ENCODE measurements at places on chromosomes 2 and 18. TPM values are rescaled to one million over a fixed set of nuclear protein-coding genes. Genes with fewer than 3 reads are reported as not detected.
A peak's percentile ranks its signal among the peaks of the same experiment; 100 is the strongest.

DNA sequence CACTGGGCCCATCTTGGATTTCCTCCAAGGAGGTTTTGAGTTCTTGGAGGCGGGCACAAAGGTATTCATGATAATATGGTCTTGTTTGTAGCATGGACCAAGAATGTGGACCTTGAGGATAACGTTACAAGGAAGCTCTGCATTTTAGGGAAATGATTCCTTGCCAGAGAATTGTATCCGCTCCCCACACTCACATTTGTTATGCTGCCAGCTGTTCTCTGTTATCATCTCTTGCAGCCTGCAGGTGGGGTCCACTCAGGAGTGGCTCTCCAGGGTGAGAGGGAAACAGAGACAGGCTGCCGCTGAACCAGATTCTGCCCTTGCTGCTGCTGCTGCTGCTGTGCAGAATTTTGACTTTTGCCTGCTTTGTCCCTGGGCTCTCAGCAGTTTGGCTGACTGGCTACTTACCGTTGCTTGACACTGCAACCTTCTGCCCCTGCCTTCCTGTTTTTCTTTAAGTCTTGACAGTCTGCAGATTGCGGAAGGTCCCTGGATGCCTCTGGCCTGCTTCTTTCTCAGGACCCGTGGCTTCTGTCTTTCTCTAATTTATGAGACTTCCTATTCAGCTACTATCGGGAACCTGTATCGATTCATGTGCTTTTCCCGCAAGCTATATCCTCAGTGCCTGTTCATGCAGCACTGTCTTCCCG lies 122.3 kb upstream of the DOCK10 start:
- no peak for DNase-seq

Gene UGT1A10
- total RNA-seq = not detected

Gene EFHD1
- not detected for total RNA-seq

DNA sequence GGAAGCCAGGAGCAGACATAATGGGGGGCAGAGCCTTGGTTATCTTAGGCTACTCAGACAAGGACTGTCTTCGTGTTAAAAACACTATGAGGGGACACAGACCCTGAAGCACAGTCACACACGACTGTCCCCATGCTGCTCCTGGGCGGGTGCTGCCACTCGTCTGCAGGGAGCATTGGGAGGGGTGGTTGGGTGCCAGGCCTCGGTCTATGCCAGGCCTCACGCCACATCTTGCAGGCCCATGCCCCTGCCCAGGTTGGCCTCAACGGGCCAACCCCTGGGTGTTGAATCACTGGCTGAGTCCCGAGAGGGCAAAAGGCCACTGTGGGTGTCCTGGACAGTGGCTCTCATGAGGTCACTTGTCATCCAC lies 97.9 kb downstream of the USP40 start:
- no peak for DNase-seq

Gene PTPRN
- total RNA-seq = 11.3 TPM

- DNase-seq = no peak
These were observed 25.5 kb upstream of the VIT start for GRCh38 chr2:36670881-36671595.

GRCh38 chr2:147456779-147457178 lies 388.1 kb upstream of the ACVR2A start:
- DNase-seq = no peak

DNA sequence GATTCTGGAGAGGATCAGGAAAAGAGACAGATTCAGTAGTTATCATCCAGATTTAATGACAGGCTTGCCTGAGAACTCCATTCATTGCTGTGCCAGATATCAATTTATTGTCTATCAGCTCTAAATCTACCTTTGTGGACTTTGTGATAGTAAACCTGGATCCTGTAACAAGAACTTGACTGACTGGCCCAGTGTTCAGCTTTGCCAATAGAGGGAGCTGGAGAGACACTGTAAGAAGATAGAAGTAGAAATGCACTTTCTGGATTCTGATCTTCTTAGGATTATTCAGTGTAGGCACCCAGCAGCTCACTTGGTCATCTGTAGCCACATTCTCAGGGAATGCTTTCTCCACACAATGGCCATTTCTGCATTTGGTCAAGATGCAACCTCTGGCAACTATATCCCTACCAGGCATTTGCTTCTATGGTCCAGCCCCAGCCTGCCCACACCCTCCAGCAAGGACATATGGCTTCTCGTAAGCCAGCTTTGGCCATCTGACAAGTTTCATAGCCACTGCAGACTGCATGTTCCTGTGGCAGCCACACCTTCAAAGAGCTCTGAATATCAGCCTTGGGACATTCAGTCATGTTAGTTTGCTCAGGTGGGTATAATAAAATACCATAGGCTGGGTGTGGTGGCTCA lies 6.1 kb upstream of the SERPINB8 start:
- DNase-seq = peak; percentile 41

DNA sequence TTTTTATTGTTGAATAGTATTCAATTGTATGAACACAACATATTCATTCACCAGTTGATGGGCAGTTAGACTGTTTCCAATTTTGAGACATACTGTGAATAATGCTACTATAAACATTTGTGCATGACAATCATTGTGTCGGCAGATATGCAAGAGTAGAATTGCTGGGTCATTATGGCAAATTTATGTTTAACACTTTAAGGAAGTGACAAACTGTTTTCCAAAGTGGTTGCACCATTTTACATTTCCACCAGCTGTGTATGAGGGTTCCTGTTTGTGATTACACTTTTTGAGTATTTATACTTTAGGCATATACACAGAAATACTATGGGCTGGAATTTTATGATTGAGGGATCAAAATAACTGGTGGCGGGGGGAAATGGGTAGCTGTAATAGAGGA lies 61.2 kb downstream of the MAP4K3 start:
- no peak for DNase-seq

- no peak for DNase-seq
These were observed 100.7 kb downstream of the MAIP1 start for GRCh38 chr2:200056105-200056504.

GRCh38 chr18:5444269-5444668 lies 99.5 kb downstream of the EPB41L3 start:
- no peak for DNase-seq

DNA sequence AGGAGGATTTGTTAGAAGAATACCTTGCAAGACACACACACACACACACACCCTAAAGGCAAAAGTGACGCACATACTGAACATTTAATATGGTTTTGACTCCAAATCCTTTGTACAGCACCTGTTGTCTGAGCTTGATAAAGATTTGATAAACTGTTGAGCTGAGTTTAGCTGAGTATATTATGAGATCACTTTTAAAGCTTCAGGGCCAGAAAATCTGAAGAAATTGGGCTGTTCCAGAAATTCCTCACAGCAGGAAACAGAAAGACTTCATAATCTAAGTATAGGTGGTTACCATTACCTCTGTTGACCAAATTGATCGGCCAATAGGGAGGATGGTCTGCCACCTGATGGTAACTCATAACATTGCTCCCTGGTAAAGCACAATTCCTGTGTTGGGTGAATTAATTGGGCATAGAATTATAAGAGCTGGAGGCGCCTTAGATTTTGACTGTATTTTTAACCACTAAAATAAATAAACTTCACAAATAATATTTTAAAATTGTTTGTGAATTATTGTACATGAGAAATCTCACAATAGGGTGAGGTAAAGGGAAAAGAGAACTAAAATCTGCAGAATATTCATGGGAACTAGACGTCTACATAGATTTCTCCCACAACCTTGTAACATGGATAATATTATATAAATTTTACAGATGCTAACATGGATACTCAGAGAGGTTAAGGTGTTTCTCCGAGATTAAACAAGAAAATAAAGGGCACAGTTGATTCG lies 21.8 kb upstream of the RPIA start:
- DNase-seq = peak; percentile 46

DNA sequence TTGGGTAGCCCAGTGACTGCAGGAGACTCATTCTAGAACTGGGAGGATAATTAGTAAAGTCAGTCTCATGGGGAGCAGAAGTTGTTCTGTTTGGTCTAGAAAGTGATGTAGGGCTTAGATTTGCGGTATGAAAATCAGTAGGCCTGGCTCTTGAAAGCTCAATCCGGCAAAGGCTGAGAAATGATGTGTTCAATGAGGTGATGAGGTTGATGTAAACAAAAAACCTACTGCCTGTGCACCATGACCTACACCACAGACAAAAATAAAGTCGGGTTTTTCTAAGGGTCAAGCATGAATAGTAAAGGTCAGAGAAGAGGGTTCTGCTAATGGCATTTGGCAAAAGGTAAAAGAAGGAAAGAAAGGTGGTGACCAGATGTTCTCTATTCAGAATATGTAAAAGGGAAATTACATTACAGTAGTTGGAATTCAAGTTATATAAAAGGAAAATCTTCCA lies 80.8 kb upstream of the COL5A2 start:
- DNase-seq = no peak

- DNase-seq = no peak
These were observed 106.0 kb upstream of the CYP1B1 start for GRCh38 chr2:38181806-38182491.

GRCh38 chr2:179987916-179988315 lies 19.2 kb downstream of the CWC22 start:
- DNase-seq = no peak

- DNase-seq = peak; percentile 12
These were observed 265.0 kb upstream of the SLC8A1 start for GRCh38 chr2:40716879-40717278.

- no peak for DNase-seq
These were observed 780.0 kb upstream of the RAB6C start for GRCh38 chr2:129199501-129199900.

GRCh38 chr18:24011123-24011917 lies 3.2 kb upstream of the TTC39C start:
- DNase-seq = no peak

GRCh38 chr2:10700078-10700803 lies 10.5 kb upstream of the NOL10 start:
- DNase-seq = no peak

Gene FHOD3
- 23.1 TPM for total RNA-seq

GRCh38 chr2:46824611-46825010 lies 91.0 kb downstream of the MCFD2 start:
- no peak for DNase-seq

Gene CHRND
- 0.05 TPM for total RNA-seq

Gene SCLY
- 36.0 TPM for total RNA-seq

GRCh38 chr2:100119235-100119634 lies 23.2 kb downstream of the AFF3 start:
- no peak for DNase-seq

- peak; percentile 40 for DNase-seq
These were observed 751 bp upstream of the DNAJC10 start for GRCh38 chr2:182715121-182715891.

DNA sequence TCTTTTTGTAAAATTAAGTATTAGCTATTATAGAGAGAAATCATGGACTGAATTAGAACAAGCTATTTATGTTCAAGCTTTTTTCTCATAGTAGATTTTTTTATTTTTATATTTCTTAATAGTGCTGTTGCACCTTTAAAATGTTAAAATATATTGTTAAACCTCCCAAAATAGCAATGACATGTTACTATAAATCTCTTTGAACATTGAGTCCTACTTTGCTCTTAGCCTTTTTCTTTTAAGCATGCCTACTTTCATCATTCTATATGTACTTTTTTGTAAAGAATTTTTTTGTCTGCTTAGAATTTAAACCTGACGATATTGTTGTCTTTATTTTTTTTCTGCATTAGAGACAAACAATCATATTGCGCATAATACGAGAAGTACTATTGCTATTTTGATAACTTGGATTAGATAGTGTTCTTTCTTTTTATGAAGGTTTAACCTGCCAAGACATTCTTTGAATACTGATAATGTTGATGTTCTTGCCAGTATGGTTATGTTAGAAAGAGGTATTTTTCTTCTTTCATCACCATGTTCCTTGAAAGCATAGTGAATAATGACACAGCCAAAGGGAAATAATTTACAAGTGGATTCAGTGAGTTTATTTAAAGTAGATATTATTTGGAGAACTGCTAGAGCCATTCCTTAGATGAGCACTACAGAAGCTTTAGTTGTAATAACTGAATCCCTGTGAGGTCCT lies 40.6 kb downstream of the PMS1 start:
- no peak for DNase-seq

GRCh38 chr2:112768432-112768831 lies 4.0 kb upstream of the CKAP2L start:
- DNase-seq = no peak

Gene CEP192
- total RNA-seq = 13.7 TPM

DNA sequence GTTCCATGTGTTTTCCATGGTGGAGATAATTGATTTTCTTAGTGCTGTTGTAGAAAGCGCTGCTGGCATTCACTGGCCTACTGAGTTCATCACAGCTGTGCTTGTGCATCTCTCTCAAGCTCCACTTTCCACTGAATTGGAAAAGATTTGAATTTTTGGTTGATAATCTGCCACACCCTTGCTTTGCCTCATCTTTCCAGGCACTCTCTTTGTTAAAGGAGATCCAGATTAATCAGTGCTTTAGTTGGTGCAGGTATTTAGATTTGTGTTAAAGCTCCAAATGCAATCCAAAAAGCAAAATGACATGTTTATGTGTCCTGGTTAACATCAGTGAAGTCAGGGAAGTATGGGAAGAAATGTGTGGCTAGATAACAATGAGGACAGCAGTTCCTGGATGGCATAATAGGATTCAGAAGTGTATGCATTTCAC lies 2.7 kb upstream of the COL3A1 start:
- no peak for DNase-seq

Gene UPP2
- total RNA-seq = not detected

DNA sequence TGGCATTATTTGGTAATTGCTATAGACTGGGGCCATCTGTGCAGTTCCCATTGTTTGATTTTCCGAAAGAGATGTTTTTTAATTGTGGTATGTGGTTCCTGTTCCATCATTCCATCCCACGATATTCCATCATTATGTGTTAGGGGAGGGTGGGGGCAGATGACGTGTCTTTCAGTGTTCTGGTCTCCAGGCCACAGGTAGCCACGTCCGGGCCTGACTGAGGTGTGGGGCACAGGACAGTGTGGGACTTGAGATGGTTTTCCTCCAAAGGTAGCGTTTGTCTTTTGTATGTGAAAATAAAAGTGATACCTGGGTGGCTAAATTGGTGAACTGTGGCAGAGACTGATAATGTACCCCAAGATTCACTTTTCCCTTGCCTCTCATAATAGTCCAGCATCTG lies 192.2 kb upstream of the HAAO start:
- DNase-seq = no peak

Gene NRBP1
- 78.0 TPM for total RNA-seq

DNA sequence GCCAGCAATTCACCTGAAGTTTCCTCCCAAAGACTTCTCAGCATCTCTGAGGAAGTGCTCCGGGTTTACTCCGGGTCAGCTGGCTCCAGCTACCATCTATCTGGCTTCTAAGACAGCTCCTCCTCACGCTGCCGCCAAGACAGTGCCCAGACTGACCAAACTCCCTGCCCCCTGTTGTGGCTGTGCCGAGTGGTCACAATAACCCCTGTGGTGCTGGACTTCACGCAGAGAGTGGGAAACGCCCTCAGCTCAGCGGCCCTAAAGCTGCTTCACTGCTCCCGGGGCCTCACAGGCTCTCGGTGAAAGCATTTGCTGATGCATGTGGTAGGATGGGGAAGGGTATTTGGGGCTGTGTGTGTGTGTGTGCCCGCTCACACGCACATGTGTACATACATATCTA lies 154.8 kb upstream of the ZNF236 start:
- DNase-seq = no peak

Gene C2orf42
- total RNA-seq = 15.6 TPM

GRCh38 chr2:128687565-128687964 lies 368.9 kb upstream of the HS6ST1 start:
- DNase-seq = no peak

GRCh38 chr2:1979569-1979968 lies 235.3 kb upstream of the PXDN start:
- no peak for DNase-seq

GRCh38 chr2:64423303-64423702 lies 30.7 kb upstream of the LGALSL start:
- no peak for DNase-seq

Gene LBX2
- total RNA-seq = 0.95 TPM

All from NCI-H460 (cell line).